Activated CD8-positive, alpha-beta memory T cell treated with anti-CD3 and anti-CD28 coated beads, Interleukin-2, amount 10 ng/mL, durations not matched to agents 7 days and 5 days (primary cell): ENCODE measurements at places on chromosomes 7 and 10.

- H3K27me3 ChIP-seq: no peaks in the 10 kb centered on the region
- peak; percentile 58 for DNase-seq
- peaks cover 47% of the 10 kb centered on the region for H3K4me1 ChIP-seq
- peak overlapping the region; percentile 95 for H3K27ac ChIP-seq
- H3K36me3 ChIP-seq: peaks cover 37% of the 10 kb centered on the region
- H3K4me3 ChIP-seq: peak overlapping the region; percentile 65
Observed at GRCh38 chr10:24894728-24895127, 57.7 kb downstream of the PRTFDC1 start.

- no peaks in the 10 kb centered on the region for H3K36me3 ChIP-seq
- H3K27me3 ChIP-seq: no peaks in the 10 kb centered on the region
- no peak for DNase-seq
- H3K4me1 ChIP-seq: no peaks in the 10 kb centered on the region
- H3K4me3 ChIP-seq: no peak overlapping the region
- no peak overlapping the region for H3K27ac ChIP-seq
Observed at GRCh38 chr7:81956520-81956919, 186.7 kb upstream of the HGF start.

DNA sequence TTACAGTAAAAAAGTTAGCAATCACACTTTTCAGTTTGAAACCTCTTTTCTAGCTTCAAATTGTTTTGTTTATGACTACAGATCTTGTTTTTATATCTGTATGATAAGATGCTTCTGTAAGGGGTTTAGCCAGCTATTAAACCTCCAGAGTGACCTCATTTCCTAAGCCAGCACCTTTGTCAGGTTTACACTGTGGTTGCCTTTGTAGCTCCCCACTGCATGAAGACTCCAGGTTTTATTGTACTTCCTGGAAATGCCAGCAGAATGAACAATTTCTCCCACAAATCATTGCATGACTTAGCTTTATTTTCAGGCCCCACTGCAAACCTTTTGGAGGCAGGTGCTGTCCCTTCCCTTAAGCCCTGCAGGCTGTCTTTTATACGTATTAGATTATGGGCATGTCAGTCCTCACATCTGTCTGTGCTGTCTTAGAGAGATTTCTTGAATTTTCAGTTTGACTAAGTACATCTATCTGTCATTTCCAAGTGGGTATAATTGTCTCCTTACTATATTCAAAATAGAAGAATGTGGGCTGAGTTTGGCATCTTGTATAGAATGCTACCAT is 8.2 kb upstream of the AGR3 start:
- H3K4me3 ChIP-seq: no peak overlapping the region
- DNase-seq: no peak
- H3K27me3 ChIP-seq: peaks cover 17% of the 10 kb centered on the region
- H3K36me3 ChIP-seq: no peaks in the 10 kb centered on the region
- H3K4me1 ChIP-seq: peaks cover 32% of the 10 kb centered on the region

DNA sequence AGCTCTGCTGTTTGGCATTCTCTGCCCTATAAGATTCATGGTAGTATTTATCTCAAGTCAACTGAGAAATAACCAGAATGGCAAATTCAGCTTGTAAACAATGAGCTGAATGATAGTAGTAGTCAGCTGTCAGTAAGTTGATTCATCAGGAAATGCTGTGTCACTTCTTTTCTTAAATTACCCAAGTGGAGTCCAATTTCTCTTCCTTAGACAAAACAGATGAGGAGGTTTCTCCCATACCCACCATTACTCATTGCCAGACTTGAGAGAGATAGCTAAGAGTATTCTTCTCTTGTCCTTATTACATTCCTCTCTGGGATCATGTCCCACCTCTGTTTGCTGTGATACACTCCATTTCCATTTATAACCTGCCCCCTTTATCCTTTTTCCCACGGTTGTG is 159.8 kb upstream of the STEAP1 start:
- no peaks in the 10 kb centered on the region for H3K4me1 ChIP-seq
- H3K27ac ChIP-seq: no peak overlapping the region
- no peak overlapping the region for H3K4me3 ChIP-seq
- H3K36me3 ChIP-seq: no peaks in the 10 kb centered on the region
